ENCODE measurements at places on chromosomes 6 and 20.

GRCh38 chr20:50953821-50954220 is 4.5 kb downstream of the DPM1 start:
- DNase-seq: no peak

DNA sequence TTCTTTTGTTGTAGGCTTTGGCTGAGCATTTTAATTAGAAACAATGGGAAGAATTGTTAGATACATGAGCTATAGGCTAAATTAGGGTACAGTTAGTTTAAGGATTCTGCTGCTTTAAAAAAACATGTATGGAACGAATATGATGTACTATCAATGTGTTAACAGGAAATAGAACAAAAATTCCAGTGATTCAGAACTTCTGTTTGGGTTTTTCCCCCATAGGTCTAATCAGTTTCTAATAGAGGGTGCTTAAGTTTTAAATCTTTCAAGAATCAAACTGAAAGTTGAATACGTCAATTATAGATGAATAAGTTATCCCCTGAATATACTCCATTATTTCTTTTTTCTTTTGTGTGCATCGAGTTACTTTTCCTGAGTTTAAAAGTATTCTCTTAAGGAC is 1.9 kb downstream of the TAB2 start:
- peak; percentile 54 for DNase-seq

DNA sequence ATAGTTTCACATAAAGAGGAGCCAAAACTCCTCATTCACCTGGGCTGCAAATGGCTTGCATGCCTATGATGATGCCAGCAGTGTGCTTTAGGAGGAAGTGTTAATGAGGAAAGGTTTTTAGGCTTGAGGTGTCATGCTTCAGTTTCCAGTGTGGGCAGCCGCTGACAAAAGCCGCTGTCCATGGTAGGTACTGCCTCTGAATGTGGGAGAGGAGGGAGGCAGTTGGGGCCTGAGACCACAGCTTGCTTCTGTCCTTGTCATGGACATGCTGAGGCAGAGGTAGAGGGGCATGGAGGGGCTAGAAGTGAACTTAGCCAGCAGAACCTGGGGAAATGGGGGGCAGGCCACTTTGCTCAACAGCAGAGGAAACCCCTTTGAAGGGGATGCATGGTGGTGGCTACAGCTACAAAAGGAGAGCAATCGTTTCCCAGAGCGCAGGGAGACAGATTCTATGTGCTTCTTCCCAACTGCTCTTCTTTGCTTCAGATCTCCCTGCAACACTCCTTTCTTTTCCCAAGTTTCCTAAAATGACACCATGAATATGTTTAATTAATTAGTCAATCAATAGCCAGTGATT is 372.1 kb upstream of the CNR1 start:
- DNase-seq: no peak

DNA sequence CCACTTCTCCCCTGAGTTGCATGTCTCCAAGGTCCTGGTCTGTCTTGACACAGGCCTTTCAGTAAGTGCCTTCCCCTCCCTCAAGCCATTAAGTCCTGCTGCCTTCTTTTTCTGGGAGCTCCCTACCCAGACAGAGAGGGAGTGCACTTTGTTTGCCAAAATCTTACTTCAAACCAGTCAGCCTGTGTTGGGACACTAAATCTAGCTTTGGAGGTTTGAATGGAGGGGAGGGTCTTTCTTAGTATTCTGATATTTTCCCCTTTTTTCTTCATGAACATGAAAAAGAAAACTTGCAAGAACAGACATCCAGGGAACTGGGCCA is 170.7 kb upstream of the PMEPA1 start:
- DNase-seq: no peak

DNA sequence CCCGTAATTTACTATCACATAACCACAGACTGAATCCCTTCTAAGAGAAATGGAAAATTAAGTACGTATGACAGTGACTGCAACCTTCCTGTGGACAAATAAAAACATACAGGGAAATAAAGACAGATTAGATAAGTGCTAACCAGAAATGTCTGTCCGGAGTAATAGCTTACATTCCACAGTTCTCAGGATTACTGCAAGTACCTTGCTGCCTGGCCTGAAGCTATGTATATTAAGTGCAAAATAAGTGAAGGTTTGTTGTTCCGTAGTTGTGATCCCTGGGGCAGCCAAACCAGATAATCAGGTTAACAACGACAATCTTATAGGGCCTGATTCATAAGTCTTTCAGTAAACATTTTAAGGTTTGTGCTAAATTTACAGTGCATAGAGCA is 2.8 kb downstream of the NEDD9 start:
- DNase-seq: no peak

DNA sequence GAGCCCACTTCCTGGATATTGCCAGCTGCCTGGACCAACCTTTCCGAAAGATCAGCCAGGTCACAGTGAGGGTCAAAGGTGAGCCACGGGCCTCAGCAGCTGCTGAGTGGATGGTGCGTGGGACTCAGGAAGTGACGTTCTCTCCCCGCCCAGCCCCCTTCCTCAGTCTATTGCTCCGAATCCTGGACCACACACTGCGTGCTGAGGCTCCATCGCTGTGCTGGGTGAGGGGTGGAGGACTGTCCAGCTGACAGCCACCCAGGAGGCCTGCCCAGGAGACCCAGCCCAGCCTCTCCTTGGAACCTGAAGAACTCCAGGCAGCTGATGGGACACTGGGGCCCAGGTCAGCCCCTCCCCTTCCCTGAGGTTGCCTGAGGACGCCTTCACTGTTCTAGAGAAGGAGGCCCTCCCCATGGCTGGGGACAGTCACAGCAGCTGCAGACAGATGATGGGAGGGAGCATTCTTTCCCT is 94.4 kb upstream of the CD93 start:
- no peak for DNase-seq

GRCh38 chr6:127468936-127469335 is 9.7 kb upstream of the KIAA0408 start:
- no peak for DNase-seq

- DNase-seq: no peak
These were observed 24.4 kb downstream of the CNR1 start for GRCh38 chr6:88141561-88142296.

- DNase-seq: no peak
These were observed 506.8 kb upstream of the CITED2 start for GRCh38 chr6:139881236-139881635.

GRCh38 chr6:26657256-26657655 is 2.3 kb downstream of the ZNF322 start:
- no peak for DNase-seq

- no peak for DNase-seq
These were observed 292.5 kb downstream of the PRKN start for GRCh38 chr6:162435071-162435470.

DNA sequence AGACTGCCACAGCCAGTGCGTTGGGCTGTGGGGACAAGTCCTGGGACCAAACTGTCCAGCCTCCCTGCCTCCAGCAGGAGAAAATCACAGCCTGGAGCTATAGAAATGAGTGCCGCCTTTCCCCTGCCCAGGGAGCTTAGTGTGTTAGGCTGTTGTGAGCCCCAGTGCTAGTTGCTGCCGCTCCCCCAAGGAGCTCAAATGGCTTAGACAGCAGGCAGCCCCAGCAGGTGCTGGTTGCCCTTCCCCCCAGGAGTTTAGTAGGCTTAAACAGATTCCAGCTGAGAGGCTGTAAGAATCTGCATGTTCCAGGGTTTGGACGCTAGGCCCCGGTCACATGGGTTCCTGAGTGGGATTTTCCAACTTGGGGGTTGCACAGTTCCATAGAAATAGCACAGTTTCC is 27.2 kb upstream of the HMGN3 start:
- DNase-seq: no peak

DNA sequence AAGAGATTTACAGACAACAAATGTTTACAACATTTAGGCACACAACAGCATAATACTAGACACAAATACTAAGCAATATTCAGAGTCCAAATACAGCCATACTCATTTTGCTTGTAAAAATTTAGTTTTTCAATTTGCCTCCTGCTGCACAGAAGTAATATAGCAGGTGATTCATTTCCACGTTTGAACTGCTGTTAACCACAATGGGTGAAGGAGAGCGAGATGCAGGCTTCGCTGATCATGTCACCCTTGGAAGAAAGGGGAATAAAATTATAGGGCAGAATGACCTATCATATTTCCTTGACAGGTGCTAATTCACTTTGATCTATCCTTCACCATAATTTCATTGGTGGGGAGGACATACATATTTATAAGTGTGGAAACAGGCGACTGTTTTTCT is 643.8 kb upstream of the AGPAT4 start:
- no peak for DNase-seq

Measured in midbrain (tissue), 1 donor.